CD4-positive, alpha-beta memory T cell (primary cell): ENCODE measurements at places on chromosomes 6 and 20. TPM values are rescaled to one million over a fixed set of nuclear protein-coding genes. Genes with fewer than 3 reads are reported as not detected.

DNA sequence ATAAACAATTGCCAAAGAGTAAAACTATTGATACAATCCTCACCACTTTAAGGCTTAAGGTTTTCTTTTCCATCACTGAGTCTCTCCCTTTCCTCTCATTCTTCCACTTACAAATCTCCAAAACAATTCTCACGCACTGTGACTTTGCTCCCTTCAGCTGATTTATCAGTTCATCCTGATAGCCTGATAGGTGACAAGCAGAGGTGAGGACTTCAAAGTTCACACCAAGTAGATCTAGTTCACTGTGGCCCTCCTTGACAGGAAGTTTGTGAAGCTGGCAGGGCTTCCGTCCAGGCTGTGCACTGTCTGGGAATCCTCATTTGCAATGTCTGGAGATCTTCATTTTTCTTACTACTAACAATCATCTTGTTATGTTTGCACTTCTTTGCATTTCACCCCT is 35.2 kb upstream of the POU5F1 start:
- no peak for DNase-seq

DNA sequence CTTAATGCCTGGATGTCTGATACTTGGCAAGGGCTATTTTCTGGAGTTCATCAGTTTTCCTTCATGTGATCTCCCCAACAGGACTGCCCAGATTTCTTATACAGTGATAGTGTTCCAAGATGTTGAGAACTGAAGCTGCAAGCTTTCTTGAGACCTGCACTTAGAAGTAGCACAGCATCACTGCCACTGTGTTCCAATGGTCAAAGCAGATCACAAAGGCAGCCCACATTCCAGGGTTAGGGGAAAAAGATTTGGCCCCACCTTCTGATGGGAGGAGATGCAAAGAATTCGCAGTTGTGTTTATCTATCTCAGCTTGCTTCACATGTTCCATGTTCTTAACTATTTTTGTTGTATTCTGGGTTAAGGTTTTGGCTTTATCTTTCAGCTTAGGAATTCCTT is 78.2 kb downstream of the GPX5 start:
- DNase-seq = no peak

Gene RNF5
- polyA plus RNA-seq = 102 TPM

GRCh38 chr6:30837870-30838269 is 46.4 kb upstream of the DDR1 start:
- DNase-seq = no peak

GRCh38 chr6:21383450-21384085 is 210.0 kb upstream of the SOX4 start:
- no peak for DNase-seq

GRCh38 chr6:23688650-23689049 is 437.4 kb upstream of the NRSN1 start:
- DNase-seq = no peak

DNA sequence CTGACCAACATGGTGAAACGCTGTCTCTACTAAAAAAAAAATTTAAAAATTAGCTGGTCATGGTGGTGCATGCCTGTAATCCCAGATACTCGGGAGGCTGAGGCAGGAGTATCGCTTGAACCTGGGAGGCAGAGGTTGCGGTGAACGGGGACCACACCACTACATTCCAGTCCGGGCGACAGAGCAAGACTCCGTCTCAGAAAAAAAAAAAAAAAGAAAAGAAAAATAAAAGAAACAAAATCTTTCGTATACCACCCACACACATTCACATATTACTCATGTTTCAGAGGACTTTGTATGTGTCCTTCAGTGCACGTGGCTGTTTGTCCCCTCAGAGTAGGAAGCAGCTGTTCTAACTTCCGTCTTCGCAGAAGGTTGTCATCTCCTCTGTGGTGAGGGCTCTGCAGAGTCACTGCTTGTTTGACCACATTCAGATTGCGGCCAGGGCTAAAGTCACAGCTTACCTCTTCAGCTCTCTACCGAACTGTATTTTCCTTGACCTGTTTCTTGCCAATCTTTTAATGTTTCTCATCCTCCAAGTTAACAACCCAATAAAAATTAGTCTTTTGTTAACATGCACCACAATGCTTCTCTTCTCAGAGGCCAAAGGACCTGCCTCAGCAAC is 36.6 kb upstream of the HIVEP1 start:
- DNase-seq = no peak

- no peak for DNase-seq
Observed at GRCh38 chr20:62961310-62961783, 8.8 kb downstream of the SLC17A9 start.

DNA sequence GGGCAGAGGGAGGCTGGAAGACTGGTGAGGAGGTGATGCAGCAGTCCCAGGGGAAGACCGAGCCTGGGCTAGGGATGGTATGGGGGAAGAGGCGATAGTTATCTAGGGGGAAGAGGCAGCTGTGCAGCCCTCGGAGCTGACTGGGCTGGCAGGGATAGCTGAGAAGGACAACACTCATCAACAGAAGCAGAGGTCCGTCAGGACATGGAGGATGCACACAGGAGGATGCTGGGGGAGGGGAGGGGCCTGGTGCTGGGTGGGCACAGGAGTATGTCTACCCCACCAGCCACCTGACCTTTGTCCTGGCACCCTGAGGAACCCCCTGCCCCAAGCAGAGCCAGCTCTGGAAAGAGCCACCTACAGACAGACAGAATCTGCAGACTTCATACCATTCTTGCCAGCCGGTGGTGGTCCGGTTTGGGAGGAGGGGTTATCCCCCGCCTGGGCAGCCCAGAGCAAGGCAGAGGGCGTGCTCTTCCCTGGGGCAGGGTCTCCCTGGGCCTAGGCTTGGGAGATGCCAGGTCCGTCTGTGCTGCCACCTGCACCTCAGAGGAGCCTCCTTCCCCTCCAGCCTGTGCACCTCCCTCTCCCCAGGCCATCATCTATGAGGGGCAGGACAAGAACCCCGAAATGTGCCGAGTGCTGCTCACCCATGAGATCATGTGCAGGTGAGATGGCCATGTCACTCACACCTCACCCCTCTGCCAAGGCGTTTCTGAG is 14.9 kb downstream of the EBF4 start:
- no peak for DNase-seq

Gene METTL24
- polyA plus RNA-seq = 0.69 TPM

Gene ADGB
- polyA plus RNA-seq = not detected

- no peak for DNase-seq
Observed at GRCh38 chr6:15586503-15586902, 76.3 kb downstream of the DTNBP1 start.

DNA sequence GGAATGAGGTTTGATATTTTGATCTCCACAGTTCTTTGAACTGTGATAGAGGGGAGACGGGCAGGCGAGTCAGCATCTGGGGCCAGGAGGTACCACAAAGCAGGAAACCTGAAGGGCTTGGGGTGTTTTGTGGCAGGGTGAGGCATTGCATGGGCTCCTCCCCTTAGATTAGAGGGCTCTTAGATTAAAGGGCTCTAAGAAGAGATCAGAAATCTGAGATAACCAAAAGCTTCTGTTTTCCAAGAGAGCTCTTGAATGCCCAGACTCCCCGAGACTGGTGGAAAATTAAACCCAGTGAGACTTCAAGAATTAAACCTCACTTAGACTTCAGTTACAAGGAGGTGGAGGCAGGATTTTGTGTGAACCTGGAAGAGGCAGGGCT is 2.4 kb upstream of the GPX5 start:
- DNase-seq = peak; percentile 40

Gene PAK5
- polyA plus RNA-seq = not detected

Gene PRR18
- not detected for polyA plus RNA-seq
